ENCODE measurements at places on chromosomes 11 and 22.

DNA sequence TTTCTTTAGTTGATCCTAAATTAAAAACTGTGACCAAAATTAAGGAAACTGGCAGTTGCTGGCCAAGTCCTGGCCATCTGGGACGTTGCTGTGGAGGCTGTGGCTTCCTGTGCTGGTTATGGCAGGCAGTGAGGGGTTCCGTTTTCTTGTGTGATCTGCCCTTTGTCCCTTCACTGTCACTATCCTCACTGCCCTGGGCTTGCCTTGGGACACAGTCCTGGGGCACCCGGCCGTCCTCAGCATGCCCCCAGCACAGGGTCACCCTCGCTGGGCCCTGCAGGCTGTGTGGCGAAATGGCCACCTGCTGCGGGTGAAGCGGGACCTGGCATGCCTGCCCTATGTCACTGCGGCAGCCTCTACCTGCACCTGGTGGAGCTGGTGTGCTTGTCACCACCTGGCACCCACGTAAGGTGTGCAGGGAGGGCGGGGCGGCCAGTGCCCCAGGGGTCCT lies 52.5 kb upstream of the SLC22A12 start:
- no peak for DNase-seq

GRCh38 chr11:80718611-80719291 lies 1277.9 kb upstream of the TENM4 start:
- DNase-seq: no peak

DNA sequence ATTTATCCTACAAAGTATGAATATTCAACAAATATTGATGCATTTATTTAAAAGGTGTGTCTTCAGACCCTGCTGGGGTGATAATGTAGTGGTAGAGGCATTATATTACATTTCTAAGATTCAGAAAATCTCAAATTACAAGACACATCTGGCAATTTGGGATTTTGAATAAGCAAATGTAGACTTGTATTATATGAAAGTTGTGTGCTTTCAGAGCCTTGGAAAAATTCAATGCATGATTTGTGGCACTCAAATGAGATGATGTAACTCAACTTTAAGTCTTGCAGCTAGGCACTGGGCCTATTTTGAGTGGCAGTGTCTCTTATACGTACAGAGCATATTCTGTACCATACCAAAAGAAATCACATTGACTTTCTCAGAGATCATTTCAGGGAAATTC lies 214.4 kb downstream of the ETS1 start:
- DNase-seq: no peak

- no peak for DNase-seq
These were observed 65.5 kb upstream of the LMO2 start for GRCh38 chr11:33957304-33957917.

GRCh38 chr11:80282643-80283042 lies 841.8 kb upstream of the TENM4 start:
- no peak for DNase-seq
